Upper lobe of right lung (tissue), 1 donor: ENCODE measurements at places on chromosomes 7 and 10. TPM values are rescaled to one million over a fixed set of nuclear protein-coding genes. Genes with fewer than 3 reads are reported as not detected.

- no peak overlapping the region for H3K27ac ChIP-seq
- H3K36me3 ChIP-seq: no peaks in the 10 kb centered on the region
- H3K4me3 ChIP-seq: no peak overlapping the region
- H3K4me1 ChIP-seq: no peaks in the 10 kb centered on the region
Observed at GRCh38 chr10:46267132-46267985, 19.4 kb upstream of the ANTXRL start.

DNA sequence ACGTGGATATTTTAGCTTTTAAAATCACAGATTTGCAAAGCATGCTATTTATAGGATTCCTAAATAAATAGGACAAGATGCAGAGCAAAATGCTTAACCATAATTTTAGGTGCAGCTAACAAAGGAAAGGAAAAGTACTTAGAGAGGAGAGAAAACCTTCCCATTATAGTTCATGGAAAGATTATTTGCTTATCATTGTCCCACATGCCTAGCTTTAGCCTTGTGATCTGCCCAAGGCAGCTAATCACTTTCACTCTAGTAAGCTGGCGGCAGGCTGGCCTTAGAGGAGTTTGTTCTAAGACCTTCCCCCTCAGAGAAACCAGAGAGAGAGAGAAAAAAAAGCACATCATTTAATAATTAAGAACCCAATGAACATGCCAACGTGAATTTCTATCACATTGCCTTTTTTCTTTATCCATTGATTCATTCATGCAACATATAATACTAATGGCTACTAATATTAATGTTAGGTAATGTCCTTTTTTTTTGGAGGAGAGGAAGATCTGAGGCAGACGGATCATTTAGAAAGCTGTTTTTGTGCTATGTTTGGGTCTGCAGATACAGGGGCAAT, 274.6 kb downstream of the ARL4A start:
- no peaks in the 10 kb centered on the region for H3K36me3 ChIP-seq
- H3K4me1 ChIP-seq: no peaks in the 10 kb centered on the region
- DNase-seq: no peak
- no peak overlapping the region for H3K27ac ChIP-seq

DNA sequence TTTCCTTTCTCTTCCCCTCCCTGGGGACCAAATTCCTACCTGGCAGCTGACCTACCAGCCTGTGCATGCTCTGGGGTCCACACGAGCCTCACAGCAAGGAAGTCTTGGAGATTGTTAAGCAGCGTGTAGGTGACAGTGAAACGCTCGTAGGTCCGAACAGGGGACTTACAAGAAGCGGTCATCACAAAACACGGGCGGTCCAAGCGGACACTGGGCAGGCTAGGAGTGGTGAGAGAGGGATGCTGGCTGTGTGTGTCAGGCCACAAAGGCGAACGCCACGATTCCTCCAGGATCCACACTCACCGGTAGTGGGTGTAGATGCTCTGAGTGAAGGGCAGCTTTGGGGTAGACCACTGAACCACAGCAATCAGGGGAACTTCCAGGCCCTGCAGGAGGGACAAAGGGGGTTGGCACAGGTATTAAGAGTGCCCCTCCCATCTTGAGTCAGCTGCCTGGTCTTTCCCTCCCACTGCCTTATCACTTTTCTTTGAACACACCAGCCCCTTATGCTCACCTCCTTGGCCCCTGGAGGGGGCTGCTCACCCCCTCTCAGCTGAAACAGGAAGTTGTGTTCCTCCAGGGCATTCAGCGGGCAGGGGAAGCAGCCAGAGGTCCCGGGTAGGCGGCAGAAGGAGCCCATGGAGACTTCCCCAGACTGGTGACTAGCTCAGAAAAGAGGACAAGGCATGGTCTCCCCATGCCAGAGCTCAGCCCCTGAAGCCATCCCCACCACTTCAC, 2.0 kb downstream of the TRAPPC14 start:
- H3K27ac ChIP-seq: no peak overlapping the region
- no peak overlapping the region for H3K4me3 ChIP-seq
- peaks cover 25% of the 10 kb centered on the region for H3K36me3 ChIP-seq
- H3K4me1 ChIP-seq: peaks cover 16% of the 10 kb centered on the region
- H3K27me3 ChIP-seq: no peaks in the 10 kb centered on the region

DNA sequence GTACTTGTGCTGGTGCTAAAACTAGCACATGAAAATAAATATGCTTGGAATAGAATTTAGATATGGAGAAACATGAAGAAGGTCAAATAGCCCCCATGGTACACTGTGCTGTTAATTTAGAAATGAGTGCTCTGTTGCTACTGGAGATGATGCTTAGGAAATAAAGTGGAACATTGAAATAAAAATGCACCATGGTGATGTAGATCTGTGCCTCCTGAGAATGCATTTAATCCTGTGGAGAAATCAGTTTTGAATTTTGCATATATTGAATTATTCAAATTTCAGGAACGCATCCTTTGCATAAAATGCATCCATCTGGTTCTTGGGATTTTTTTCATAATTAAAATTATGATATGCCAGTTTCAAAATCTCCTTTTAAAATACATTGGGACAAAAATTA, 44.5 kb downstream of the PLEKHA8 start:
- no peak overlapping the region for H3K27ac ChIP-seq
- no peak for DNase-seq
- H3K4me1 ChIP-seq: peaks cover 8% of the 10 kb centered on the region
- H3K36me3 ChIP-seq: no peaks in the 10 kb centered on the region

DNA sequence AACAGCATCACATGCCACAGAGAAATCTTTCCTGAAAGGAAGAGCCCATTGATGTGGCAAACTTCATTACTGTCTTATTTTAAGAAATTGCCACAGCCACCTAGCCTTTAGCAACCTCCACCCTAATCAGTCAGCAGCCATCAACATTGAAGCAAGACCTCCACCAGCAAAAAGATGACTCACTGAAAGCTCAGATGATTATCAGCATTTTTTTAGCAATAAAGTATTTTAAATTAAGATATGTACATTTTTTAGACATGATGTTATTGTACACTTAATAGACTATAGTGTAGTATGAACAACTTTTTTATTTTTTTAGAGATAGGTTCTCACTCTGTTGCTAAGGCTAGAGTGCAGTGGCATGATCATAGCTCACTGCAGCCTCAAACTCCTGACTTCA, 14.8 kb downstream of the STEAP1B start:
- no peak overlapping the region for H3K27ac ChIP-seq
- peaks cover 8% of the 10 kb centered on the region for H3K4me1 ChIP-seq
- no peak overlapping the region for H3K4me3 ChIP-seq
- no peaks in the 10 kb centered on the region for H3K36me3 ChIP-seq

DNA sequence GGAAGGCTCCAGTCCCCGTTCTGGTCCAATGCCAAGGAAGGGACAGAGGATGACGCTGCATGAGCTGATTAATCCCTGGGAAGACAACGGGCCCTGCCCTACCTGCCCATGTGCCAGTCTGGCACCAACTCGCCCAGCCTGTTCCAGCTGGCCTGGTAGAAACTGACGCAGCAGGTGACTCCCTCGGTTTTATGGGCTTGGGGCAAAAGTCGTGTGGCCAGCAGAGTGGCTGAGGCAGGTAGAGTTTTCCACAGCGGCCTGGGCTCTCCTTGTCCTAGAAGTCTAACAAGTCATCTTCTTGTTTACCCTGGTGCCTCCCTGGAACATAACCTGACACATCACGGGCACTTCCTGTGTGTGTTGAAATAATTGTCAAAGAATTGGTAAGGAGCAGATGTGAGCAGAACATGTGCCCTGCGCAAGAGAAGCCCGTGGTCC, 20.4 kb upstream of the LMTK2 start:
- DNase-seq: peak; percentile 40
- no peak overlapping the region for H3K4me3 ChIP-seq
- no peaks in the 10 kb centered on the region for H3K4me1 ChIP-seq
- H3K27me3 ChIP-seq: no peaks in the 10 kb centered on the region

- no peaks in the 10 kb centered on the region for H3K27me3 ChIP-seq
- H3K36me3 ChIP-seq: no peaks in the 10 kb centered on the region
- H3K4me1 ChIP-seq: no peaks in the 10 kb centered on the region
Observed at GRCh38 chr7:108296911-108297310, 159.3 kb downstream of the NRCAM start.

DNA sequence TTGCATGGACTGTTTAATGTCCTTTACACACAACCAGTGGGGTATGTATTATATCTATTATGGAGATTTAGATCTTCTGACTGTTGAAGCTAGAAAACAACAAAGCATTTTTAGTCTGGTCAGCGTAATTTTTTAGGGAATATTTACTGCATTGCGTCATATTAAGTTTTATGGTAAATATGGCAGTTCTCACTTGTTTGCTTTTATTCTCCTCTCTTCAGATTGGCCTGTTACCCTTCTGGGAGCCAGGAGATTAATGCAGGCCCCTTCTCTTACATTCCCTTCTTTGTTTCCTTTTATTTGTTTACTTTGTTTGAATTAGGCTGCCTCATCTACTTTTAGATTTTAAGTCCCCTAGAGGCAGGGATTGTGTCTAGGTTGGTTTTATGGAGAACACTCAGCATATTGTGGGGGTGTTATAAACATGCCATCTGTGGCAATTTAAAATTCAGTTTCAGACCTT, 13.8 kb downstream of the UBE2D1 start:
- no peaks in the 10 kb centered on the region for H3K27me3 ChIP-seq
- no peak overlapping the region for H3K27ac ChIP-seq
- no peaks in the 10 kb centered on the region for H3K36me3 ChIP-seq
- H3K4me3 ChIP-seq: no peak overlapping the region
- H3K4me1 ChIP-seq: no peaks in the 10 kb centered on the region
- no peak for DNase-seq

GRCh38 chr7:112149734-112150133, 56.5 kb downstream of the DOCK4 start:
- no peaks in the 10 kb centered on the region for H3K27me3 ChIP-seq
- no peak overlapping the region for H3K27ac ChIP-seq
- peaks cover 9% of the 10 kb centered on the region for H3K4me1 ChIP-seq
- no peak overlapping the region for H3K4me3 ChIP-seq
- no peak for DNase-seq

- H3K36me3 ChIP-seq: no peaks in the 10 kb centered on the region
- peaks cover 18% of the 10 kb centered on the region for H3K4me1 ChIP-seq
Observed at GRCh38 chr7:21945454-21946221, at the start of gene CDCA7L. CDCA7L (minus strand) TSS chr7:21945899; CDS start chr7:21945804, 95 bp downstream.

DNA sequence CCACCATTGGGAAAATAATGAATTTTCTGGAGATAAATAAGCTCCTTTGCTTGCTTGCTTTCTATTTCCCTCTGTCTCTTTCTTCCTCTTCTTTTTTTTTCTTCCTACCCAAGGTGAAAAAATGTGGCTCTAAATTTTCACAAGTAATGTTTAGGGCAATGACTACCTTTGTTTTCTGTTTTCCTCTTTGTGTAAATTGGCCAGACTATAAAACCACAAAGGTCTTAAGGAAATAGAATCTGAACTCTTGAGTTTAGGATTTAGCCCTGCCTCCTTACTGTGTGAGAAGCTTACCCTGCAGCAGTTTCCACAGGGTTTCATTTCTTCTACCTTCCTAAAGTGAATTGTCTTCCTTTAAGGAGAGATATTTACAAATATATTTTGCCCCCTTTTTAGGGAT, 330.4 kb downstream of the ARL4A start:
- no peak overlapping the region for H3K4me3 ChIP-seq
- no peaks in the 10 kb centered on the region for H3K4me1 ChIP-seq
- H3K36me3 ChIP-seq: no peaks in the 10 kb centered on the region
- no peaks in the 10 kb centered on the region for H3K27me3 ChIP-seq
- H3K27ac ChIP-seq: no peak overlapping the region

GRCh38 chr7:83852136-83852535, 203.2 kb upstream of the SEMA3E start:
- H3K27ac ChIP-seq: no peak overlapping the region
- DNase-seq: no peak
- no peak overlapping the region for H3K4me3 ChIP-seq
- no peaks in the 10 kb centered on the region for H3K27me3 ChIP-seq
- H3K36me3 ChIP-seq: no peaks in the 10 kb centered on the region
- H3K4me1 ChIP-seq: no peaks in the 10 kb centered on the region

- H3K27me3 ChIP-seq: no peaks in the 10 kb centered on the region
- DNase-seq: no peak
- H3K4me1 ChIP-seq: no peaks in the 10 kb centered on the region
- no peak overlapping the region for H3K27ac ChIP-seq
Observed at GRCh38 chr10:45657033-45657926, 15.3 kb downstream of the ZFAND4 start.

DNA sequence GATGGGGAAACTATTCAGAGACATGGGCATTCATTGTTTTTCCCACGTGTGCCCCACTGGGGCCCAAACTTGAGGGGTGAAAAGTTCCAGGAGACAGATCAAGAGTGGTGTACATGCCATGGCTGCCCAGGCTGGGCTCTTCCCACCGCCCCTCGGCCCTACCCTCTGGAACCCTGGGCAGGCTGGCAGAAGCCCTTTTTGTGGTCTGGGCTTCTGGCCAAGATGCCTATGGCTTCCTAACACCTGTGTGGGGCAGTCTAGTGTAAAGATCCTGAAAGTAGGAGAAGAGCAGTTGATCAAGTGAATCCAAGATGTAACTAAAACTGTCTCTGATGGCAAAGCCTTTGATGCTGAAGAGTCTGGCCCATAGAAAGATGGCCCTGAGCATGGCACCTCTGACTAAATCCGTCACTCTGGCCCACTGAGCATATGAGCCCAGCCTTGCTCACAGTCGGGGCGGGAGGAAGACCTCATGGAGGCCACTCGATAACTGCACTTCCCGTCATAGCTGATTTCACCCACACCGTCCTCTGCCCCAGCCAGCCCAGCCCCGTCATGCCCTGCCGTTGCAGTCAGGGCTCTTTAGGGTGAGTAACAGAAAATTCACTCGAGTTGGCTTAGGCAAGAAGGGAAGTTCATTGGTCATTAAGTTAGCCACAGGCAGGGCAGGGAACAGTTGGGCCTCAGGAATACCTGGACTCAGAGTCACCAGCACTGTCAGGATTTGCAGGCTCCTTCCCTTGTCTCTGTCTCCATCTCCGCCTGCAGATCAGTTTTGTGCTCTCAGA, 37.9 kb upstream of the MTPAP start:
- H3K27ac ChIP-seq: no peak overlapping the region
- H3K4me1 ChIP-seq: peaks cover 9% of the 10 kb centered on the region
- no peak for DNase-seq
- H3K36me3 ChIP-seq: no peaks in the 10 kb centered on the region
- no peaks in the 10 kb centered on the region for H3K27me3 ChIP-seq

DNA sequence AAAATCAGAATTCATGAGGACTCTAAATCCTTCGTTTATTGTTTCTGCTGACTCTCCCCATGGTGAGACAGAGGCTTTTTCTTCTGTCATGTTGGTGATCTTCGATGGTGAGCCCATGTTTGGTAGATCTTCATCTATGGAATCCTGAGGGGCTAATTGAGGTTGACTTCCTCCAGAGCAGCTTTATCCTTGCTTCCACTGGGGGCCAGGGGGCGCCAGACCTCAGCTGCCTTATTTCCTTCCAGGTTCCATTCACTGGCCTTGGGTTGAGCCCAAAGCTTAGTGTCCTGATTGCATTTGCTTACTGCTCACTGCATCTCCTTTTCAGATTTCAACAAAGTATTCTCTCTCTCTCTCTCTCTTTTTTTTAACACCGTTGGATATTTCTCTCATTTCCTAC, 80.7 kb downstream of the GCC1 start:
- H3K4me3 ChIP-seq: no peak overlapping the region
- H3K27ac ChIP-seq: no peak overlapping the region
- no peaks in the 10 kb centered on the region for H3K4me1 ChIP-seq
- H3K36me3 ChIP-seq: no peaks in the 10 kb centered on the region
- H3K27me3 ChIP-seq: no peaks in the 10 kb centered on the region

- H3K27me3 ChIP-seq: no peaks in the 10 kb centered on the region
- no peak overlapping the region for H3K27ac ChIP-seq
- H3K4me1 ChIP-seq: no peaks in the 10 kb centered on the region
Observed at GRCh38 chr7:158299607-158300006, 288.0 kb downstream of the PTPRN2 start.

The ATRNL1 gene
- 0.93 TPM for total RNA-seq

The PGAM2 gene
- 1.1 TPM for total RNA-seq
